Stimulated activated CD8-positive, alpha-beta memory T cell treated with anti-CD3 and anti-CD28 coated beads, Interleukin-7, amount 100 ng/mL, for 4 hours (primary cell): ENCODE measurements at places on chromosomes 16 and 17.

- no peak for DNase-seq
These were observed 39.9 kb downstream of the CDH1 start for GRCh38 chr16:68776821-68777485.

DNA sequence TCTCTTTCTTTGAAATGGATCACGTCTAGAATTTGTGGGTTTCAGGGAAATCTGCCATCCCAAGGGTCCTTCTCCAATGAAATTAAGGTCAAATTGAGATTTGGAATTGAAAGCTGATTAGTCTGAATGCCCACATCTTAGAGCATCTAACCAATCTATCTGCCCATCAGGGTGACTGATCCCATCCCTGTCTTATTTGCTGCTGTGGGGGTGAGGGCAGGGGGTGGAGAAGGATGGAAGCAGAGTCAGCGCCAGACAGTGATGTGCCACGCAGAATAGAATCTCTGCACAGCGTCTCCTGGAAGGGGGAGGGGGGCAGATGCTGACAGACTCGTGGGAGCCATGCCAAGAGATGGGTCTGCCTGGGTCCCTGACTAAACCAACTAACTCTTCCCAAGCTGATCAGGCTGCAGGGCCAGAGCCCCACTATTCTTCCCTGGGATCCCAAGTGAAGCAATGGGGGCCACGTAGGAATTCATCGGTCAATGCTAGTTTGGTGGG is 32.1 kb downstream of the CDK5RAP3 start:
- no peak for DNase-seq

DNA sequence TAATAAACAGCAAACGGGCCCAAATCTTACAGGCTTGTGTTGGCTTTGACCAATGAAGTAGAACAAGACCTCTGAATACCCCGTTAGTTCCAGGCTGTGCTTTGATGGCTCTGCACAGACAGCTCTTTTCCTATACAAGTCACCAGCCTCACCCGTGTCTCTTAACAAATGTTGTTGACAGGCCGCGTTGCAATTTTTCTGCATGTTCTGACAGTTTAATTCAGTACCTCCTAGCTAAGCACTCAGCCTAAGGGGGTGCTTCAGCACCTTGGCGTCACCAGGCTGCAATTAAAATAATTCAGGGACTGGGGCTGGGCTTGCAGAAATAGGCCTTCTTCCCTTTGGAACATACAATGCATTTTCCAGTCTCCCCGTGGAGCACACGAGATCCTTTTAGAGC is 500.1 kb downstream of the MAF start:
- no peak for DNase-seq

DNA sequence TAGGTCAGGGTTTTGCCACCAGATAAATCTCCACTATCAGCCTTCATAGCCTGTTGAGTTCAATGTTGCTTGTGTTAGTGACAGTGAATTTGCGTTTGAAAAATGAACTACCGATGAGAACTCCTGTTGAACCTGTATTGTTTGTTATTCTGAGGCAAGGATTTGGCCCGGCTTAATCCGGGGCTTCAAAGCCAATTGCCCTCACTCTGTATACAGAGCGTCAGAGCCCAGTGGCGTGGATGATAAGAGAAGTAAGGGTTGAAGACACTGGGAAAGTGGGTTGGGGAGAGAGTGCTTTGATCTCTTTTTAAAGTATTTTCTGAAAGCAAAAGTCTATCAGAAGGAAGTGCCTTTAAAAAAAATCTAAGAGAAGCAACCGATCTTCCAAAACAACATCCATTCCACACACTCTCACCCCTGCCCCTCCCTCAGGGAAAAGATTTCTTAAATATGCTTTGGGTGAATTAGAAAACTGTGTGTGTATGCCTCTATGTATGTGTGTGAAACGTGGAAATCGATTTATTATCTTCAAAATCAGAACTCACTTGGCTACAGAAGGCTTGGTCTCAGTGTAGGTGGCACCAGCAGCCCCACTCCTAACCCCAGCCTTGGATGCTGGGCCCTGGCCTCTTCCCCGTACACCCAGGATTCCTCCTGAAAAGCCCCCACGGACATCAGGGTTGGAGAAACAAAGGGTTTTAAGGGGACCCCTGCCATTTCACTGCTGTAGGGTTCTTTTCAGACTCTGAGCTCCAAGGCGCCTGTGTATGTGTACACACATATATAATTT is 8.8 kb downstream of the TBX4 start:
- no peak for DNase-seq

- DNase-seq = no peak
These were observed 58.2 kb downstream of the PRKCB start for GRCh38 chr16:23893986-23894385.

GRCh38 chr16:17235147-17235815 is 235.5 kb downstream of the XYLT1 start:
- DNase-seq = no peak

- DNase-seq = no peak
These were observed 3.6 kb upstream of the MXRA7 start for GRCh38 chr17:76714336-76714735.

DNA sequence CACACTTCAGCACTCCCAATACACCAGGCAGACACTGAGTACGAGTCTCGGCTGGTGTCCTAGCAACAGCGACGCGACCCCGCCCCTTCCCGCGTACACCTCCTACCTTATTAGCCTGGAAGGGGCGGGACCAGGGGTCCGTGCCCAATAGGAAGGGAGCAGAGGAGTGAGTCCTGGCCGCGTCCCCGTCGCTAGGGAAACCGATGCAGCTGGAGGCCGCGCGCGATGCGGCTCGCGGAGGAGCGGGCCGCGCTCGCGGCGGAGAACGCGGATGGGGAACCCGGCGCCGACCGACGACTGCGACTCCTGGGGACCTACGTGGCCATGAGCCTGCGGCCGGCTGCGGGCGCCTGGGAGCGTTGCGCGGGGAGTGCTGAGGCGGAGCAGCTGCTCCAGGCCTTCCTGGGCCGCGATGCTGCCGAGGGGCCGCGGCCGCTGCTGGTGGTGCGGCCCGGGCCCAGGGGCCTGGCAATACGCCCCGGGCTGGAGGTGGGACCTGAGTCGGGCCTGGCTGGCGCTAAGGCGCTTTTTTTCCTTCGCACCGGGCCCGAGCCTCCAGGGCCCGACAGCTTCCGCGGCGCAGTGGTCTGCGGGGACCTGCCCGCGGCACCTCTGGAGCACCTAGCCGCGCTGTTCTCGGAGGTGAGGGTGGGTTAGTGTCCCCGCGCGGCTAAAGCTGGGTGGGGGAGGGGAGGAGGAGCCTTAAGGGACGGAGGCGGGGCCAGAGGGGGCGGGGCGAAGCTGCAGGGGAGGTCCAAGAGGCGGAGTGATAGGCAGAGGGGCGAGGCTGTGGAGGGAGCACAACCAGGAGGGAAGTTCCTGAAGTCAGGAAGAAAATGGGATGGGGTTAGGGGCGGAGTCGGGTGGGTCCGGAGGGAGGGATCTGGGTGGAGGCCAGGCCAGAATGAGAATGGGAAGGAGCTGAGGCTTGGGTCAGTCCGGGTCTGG is at the start of gene DNAH9:
Gene DNAH9, plus strand, starts transcription at position 197 of the 948 bp plus-strand sequence. Its CDS starts 29 bp downstream, at position 226.
- no peak for DNase-seq

GRCh38 chr17:74085434-74085833 is 118.0 kb upstream of the RPL38 start:
- no peak for DNase-seq

- no peak for DNase-seq
These were observed 50.9 kb downstream of the PECAM1 start for GRCh38 chr17:64339516-64340490.

GRCh38 chr17:58755577-58756245 is at the start of gene PPM1E:
Gene PPM1E, plus strand, starts transcription at chr17:58755854.
- peak; percentile 18 for DNase-seq

DNA sequence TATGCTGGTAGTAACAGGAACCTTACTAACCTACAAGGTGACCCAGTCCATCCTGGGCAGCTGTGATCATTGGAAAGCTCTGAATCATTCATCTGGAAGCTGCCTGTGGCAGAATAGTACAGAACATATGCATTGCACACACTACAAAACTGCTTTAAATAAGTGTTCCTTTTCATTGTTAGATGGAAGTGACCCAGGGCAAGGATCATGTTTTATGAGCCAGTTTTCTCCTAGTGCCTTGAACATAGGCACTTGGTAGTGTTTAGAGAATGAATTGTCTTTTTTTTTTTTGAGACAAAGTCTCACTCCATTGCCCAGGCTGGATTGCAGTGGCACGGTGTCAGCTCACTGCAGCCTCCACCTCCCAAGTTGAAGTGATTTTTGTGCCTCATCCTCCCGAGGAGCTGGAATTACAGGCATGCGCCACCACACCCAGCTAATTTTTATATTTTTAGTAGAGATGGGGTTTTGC is 55.4 kb downstream of the TENT4B start:
- no peak for DNase-seq

- DNase-seq = no peak
These were observed 32.3 kb upstream of the PRKCA start for GRCh38 chr17:66270106-66270505.

- no peak for DNase-seq
These were observed 7.4 kb upstream of the TNRC6C start for GRCh38 chr17:77951123-77951522.

DNA sequence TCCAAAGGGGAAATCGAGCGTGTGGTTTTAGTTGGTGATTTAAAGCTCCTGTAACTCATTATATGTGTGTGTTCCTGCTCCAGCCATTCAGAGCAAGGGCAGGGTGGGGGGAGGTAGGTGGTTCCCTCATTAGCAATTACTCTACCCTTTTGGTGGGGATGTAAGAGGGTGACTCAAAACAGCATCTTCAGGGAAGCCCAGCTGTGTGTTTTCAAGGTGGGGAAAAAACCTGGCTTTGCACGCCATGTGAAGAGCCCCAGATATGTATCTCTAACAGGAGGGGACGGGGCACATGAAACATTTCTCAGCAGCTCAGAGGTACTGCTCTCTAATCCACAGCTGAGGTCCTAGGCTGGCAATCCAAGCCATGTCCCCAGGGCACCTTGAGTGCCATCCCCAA is 241.3 kb upstream of the ZFHX3 start:
- no peak for DNase-seq

GRCh38 chr17:58968426-58969061 is 138.1 kb downstream of the TRIM37 start:
- no peak for DNase-seq

DNA sequence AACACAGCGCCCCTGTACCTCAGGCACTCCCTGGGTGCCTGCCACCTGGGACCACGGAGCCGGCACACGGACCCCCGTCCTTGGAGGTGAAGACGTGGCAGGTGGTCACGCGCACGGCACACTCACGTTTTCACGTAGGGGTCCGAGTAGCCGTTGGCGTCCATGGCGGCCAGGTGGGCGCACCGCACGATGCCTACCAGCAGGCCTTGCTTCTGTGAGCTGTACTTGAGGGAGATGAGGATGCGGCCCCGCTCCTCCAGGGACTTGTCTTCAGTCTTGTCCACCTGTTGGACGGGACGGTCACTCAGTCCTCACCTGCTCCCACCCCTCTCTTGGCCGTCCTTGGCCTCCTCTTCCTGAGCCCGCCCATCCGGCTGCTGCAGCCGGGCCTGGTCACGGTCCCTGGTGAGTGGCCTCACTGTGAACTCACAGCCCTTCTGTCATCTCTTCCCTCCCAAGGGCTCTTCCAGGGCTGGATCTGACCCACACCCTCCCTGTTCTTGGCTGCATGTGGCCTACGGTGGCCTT is 18.8 kb downstream of the SCGB1C2 start:
- DNase-seq = no peak

DNA sequence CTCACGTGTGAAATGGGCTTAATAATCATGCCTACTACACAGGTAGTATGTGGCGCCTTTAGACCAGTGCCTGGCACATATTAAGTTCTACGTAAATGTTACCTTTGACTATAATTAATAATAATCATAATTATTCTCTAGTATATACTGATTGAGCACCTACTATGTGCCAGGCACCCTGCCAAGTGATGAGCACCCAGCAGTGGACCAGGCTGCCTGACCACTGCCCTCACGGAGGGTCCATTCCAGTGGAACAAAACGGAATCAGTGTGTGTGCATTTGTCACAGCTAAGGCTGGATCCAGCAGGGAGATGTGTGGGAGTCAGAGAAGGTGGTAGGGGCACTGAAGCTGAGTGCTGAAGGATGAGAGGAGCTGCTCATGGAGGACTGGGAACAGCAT is 30.5 kb downstream of the SEC14L5 start:
- DNase-seq = no peak

DNA sequence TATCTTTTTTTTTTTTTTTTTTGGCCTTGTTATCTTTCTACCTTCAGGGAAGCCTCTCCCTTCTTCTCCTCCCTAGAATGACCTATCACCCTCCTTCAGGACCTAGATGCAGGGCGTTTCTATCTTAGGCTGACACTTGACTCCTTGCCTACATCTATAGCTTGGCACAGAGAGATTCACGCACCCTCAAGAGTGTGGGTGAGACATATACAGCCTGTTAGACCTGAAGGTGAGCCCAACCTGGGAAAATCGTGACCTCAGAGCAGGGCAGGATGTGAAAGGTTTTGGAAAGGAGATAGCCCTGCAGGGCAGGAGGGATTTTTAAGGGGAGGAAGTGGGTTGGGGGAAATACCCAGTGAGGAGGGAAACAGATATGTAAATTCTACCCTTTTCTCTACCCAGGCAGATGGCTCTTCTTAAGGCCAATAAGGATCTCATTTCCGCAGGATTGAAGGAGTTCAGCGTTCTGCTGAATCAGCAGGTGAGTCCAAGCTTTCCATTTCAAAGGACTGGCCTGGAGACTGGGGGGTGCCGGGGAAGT is at the start of gene AHSP:
Gene AHSP, plus strand, starts transcription at position 167 of the 541 bp plus-strand sequence. Its CDS starts 240 bp downstream, at position 407.
- no peak for DNase-seq

DNA sequence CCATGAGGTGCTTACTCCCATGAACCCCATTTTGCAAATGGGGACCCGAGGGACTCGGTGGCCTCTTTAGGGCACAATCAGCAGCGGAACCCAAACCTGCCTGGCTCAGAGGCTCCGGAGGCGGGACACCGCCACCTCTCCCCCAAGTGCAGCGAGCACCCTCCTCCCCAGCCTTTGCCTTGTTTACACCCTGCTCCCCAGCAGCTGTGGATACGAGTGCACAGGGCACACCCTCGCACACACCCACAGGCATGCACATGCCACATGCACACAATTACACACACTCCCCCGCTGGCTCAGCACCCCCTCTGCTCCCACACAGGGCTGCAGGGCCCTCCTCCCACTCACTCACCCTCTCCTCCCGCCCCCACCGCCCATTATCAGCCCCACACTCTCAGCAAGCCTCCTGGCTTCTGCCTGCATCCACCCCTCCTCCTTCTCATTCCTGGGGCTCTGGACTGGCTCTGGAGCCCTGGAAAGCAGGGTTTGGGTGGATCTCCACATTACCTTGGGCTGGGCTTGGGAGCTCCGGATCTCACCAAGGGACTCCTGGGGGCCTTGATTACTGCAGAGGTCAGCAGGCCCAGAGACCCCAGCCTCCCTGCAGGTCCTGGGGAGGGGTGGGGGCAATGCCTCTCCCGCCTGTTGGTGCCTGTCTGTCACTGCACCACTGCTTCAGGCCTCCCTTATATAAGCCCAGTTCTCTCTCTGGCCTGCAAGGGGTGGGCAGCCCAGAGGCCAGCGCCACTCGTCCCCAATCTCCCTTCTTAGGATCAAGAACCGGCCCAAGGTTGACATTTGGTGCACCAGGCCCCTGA is 6.4 kb downstream of the PDK2 start:
- DNase-seq = no peak

DNA sequence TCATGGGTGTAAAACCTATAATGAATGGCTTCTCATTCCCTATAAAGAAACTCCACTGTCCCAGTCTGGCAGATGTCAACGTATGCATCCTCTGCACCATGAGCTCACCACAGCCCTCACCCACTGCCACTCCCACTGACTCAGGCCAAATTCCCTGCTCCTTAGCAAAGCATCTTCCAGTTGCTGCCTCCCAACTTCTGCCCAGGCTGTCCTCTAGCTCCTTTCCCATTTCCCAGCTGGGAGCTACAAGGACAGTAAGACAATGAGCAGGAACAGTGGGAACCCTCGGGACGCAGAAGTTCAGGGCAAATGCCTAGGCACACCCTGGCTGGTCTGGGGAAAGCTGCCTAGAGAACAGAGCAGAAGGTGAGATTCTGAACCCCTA is 9.1 kb upstream of the THAP11 start:
- DNase-seq = no peak
